ENCODE measurements at places on chromosomes 13 and 19.

- DNase-seq: peak; percentile 64
Observed at GRCh38 chr19:48963371-48964204, 1.5 kb upstream of the FTL start.

DNA sequence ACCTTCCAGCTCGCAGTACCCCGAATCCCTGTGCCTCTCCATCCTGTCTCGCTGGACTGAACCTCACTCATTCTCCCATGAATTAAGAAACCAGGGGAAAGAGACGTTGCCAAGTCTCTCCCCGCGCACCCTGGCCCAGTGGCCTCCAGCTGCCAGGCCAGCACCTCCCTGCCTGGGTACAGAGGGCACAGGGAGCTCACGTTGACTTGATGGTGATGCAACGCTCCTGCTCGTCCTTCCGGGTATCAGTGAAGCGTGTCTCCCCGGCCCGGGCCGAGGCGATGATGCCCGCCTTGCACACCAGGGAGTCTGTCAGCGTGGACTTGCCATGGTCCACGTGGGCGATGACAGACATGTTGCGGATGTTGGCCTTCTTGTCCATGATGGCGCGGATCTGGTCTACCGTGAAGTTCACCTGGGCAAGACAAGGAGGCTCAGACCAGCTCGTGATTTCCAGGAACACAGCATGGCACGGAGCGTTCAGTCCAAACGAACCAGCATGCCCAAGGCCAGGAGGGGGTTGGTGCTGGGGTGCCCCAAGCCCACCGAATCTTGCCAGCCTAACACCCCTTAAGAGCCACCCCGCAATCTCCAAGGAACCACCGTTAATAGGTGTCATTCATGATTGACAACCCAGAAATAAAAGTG is 1.2 kb downstream of the EEF2 start:
- peak; percentile 61 for DNase-seq

DNA sequence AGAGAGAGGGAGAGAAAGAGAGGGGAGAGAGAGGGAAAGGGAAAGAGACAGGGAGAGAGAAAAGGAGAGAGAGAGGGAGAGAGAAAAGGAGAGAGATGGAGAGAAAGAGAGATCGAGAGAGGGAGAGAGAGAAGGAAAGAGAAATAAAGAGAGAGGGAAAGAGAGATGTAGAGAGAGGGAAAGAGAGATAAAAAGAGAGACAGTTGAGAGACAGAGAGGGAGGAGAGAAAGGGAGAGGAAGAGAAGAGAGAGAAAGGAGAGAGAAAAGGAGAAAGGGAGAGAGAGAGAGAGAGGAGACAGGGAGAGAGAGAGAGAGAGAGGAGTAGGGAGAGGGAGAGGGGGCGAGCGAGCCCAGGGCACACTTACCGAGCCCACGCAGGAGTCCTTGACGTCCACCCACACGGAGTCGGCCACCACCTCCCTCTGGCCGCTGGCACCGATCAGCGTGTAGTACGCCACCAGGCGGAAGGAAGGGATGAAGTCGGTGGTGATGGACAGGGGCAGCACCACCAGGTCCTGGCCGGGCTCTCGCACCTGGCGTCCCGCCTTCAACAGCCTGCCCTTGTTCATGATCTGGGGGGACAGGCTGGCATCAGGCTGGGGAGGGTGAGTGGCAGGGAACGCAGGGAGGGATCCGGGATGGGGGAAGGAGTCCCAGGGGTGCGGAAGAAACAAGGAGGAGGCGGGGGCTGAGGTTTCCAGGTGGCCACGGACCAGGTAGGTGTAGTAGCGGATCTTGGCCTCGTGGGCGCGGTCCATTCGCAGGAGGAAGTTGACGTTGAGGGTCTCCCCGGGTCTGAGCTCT is 10.0 kb downstream of the C3 start:
- DNase-seq: no peak

DNA sequence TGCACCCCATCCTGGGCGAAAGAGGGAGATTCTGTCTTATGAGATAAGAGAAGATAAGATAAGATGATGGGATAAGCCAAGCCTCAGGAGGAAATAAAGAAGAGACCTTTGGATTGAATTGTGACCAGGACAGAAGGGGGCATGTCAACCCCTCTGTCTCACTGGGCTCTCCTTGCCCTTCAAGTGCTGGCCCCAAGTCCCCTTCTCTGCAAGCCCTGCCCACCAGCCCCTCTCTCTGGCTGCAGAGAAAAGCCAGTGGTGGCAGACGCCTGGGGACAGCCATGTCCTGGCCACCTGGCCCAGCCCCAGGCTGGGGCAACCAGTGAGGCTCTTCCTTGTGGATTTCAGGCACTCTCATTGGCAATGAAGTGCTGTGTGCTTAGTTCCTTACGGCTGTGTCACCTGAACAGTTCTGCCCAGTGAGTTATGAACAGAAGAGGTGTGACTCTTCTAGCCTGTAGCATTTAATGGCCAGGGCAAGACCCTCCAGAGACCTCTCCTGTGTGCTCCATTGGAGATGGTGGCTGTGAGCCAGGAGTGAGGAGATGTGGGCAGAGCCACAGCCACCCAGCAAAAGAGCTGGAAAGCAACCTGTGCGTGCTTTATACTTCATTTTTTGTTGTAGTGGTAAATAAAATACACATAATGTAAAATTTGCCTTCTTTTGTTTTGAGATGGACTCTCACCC is 6.1 kb upstream of the BTBD2 start:
- no peak for DNase-seq

- DNase-seq: no peak
Observed at GRCh38 chr13:73940098-73940497, 194.1 kb downstream of the KLF12 start.

- DNase-seq: peak; percentile 25
Observed at GRCh38 chr19:19342086-19343015, 21.7 kb downstream of the MAU2 start.

GRCh38 chr13:42740753-42741152 is 40.6 kb upstream of the FAM216B start:
- DNase-seq: peak; percentile 2

GRCh38 chr13:71327266-71327665 is 539.7 kb downstream of the DACH1 start:
- DNase-seq: no peak

GRCh38 chr19:30006207-30006606 is 64.2 kb downstream of the URI1 start:
- DNase-seq: no peak

DNA sequence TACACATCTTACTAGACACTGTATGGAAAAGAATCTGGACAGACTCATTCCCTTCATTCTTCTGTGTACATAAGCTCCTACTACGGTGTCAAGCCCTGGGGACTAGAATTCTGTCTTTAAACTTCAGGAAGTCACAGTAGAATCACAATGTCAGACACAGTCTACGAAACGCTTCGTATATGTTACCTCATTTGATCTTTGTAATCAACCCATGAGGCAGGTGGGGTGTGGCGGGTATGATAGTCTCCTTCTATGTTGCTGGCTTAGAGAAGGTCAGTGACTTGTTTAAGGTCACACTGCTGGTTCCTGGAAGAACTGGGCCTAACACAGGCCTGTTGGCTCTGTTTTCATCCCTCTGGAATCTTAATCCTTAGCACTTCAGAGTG is 32.2 kb upstream of the TPT1 start:
- DNase-seq: no peak

DNA sequence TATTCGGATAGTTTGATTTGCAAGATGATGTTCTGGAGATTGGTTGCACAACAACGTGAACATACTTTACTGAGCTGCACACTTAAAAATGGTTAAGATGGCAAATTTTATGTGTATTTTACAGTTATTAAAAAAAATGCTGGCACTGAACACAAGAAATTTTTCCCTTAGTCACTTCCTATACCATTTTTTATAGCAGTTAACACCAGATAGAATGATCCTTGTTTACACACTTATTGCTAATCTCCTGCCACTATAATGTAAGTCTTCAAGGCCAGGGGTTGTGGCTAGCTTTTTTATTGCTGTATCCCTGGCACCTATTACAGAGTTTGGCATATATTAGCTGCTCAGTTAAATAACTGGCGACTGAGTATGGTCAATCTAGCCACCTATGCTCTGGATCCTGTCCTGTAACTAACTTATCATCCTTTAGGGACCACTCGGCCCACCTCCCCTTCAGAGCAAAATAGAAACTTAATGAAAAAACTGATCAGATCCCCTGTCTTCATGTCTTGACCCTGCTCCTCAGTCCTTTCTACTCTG is 2.0 kb upstream of the EBPL start:
- no peak for DNase-seq

GRCh38 chr13:45723798-45724197 is 21.7 kb downstream of the CBY2 start:
- no peak for DNase-seq

DNA sequence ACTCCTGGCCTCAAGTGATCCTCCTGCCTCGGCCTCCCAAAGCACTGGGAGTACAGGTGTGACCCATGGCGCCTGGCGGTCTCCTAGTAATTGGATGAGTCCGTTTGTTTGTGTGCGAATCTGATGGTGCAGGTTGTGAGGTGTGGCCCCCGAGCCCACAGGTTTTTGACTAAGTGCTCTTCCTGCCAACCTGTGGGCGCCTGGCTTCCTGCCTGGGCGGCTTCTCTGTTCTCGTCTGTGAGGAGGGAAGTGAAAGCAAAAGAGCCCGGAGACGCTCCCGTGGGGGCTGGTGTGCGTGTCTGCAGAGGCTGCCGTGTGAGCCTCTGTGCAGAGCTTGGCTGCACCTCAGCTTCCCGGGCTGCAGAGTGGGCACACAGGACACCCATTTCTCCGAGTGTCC is 10.0 kb downstream of the ARHGAP45 start:
- no peak for DNase-seq

- no peak for DNase-seq
Observed at GRCh38 chr19:54162241-54162805, 2.8 kb upstream of the LENG1 start.

- no peak for DNase-seq
Observed at GRCh38 chr19:14135985-14136508, 342 bp downstream of the ASF1B start.

GRCh38 chr13:110128546-110128945 is 178.4 kb downstream of the COL4A1 start:
- no peak for DNase-seq

- no peak for DNase-seq
Observed at GRCh38 chr13:112902101-112902651, 66.8 kb upstream of the MCF2L start.

GRCh38 chr13:65913173-65913572 is 1317.0 kb downstream of the PCDH9 start:
- DNase-seq: peak; percentile 27

Data from ACHN (cell line).